GM12891 (cell line): ENCODE measurements at places on chromosomes 12 and 14.

- no peak for DNase-seq
Observed at GRCh38 chr12:79347866-79348265, 342.9 kb downstream of the PAWR start.

GRCh38 chr14:22602862-22603261 is 4.8 kb downstream of the ABHD4 start:
- DNase-seq, result no peak

DNA sequence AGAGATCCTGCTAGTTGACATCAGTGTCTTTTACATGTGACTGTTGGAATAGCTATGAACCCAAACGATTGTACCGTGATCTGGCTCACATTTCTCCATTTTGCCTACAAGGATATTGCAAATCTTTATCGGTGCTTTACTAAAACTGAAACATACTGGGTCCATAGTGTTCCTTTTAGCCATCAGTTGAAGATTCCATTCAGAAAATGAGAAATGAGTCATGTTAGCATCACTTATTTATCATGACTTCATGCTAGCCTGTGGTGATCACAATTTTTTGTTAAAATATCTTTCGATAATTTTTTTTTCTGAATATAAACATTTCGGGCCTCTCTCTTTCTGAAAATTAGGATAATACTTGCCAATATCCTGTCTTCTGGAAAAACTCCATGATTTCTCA is 210.3 kb downstream of the EGLN3 start:
- DNase-seq, result no peak

DNA sequence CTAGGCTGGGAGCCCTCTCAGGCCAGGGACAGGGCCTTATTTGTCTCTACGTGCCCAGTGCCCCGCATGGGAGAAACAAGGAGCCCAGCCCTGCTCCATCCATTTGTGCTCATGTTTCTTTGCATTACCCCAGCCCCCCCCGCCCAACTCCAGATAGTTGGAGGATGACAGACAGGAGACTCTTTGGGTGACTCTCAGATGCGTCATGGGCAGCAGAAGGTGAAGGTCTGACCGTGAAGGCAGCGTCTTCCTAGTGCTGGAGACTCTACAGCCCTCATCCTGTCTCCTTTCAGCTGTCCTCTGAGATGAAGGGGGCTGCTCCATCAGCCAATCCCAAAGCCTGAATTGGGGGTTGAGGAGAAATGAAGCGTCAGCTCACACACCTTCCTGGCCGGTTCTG is 283 bp upstream of the PSMB11 start:
- no peak for DNase-seq

GRCh38 chr12:13203034-13203922 is 6.8 kb downstream of the EMP1 start:
- no peak for DNase-seq

GRCh38 chr12:131413006-131413405 is 297.9 kb upstream of the SFSWAP start:
- DNase-seq, result no peak

GRCh38 chr12:19988459-19988873 is 379.9 kb upstream of the PDE3A start:
- DNase-seq, result no peak

GRCh38 chr14:60984196-60984595 is 3.2 kb downstream of the SLC38A6 start:
- no peak for DNase-seq

DNA sequence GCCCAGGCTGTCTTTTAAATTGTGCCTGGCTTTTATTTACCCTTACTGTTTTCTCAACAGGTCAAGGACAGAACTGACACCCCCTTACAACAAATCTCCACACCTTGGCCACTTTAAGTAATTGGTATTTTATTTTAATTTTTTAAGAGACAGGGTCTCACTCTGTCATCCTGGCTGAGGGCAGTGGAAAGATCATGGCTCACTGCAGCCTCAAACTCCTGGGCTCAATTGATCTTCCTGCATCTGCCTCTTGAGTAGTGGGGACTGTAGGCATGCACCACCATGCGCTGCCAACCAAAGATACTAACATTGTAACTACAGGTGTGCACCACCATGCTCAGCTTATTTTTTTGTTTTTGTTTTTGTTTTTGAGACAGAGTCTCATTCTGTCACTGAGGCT is 109.8 kb downstream of the PTPN11 start:
- DNase-seq, result no peak

DNA sequence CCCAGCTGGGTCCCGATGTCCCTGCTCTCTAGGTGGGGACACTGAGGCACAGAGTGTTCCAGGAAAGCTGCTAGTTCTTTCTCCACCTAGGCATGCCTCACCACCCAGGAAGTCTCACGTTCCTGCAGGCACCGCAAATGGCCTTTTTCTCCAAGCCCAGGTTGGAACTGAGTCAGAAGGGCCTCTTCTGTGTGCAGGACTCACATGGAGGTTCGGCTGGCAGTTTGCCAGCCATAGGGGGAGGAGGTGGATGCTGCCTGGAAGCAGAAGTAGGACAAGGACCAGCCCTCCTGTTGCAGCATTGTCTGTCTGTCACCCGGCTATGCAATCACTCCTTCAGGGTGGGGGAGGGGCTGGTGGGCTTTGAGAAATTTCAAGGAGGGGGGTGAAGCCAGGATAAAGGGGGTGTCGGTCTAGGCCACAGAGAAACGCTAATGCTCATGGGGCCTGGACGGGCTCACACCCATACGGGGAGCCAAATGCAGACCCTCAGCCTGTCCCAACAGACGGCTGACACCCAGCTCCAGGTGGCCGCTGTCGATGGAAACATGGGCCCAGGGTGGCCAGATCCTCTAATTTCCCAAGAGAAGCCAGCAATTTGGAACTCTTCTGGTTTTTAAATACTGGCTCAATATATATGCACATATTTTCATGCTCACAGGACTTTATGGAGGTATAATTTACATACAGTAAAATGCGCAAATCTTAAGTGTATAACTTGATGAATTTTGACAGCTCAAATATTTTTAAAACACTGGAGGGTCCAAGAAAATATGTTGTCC is 120.5 kb downstream of the PHETA1 start:
- no peak for DNase-seq
